ENCODE measurements at places on chromosomes 12 and 14.
A peak's percentile ranks its signal among the peaks of the same experiment; 100 is the strongest.

GRCh38 chr12:39095636-39096330 lies 190.4 kb upstream of the CPNE8 start:
- no peak for DNase-seq

DNA sequence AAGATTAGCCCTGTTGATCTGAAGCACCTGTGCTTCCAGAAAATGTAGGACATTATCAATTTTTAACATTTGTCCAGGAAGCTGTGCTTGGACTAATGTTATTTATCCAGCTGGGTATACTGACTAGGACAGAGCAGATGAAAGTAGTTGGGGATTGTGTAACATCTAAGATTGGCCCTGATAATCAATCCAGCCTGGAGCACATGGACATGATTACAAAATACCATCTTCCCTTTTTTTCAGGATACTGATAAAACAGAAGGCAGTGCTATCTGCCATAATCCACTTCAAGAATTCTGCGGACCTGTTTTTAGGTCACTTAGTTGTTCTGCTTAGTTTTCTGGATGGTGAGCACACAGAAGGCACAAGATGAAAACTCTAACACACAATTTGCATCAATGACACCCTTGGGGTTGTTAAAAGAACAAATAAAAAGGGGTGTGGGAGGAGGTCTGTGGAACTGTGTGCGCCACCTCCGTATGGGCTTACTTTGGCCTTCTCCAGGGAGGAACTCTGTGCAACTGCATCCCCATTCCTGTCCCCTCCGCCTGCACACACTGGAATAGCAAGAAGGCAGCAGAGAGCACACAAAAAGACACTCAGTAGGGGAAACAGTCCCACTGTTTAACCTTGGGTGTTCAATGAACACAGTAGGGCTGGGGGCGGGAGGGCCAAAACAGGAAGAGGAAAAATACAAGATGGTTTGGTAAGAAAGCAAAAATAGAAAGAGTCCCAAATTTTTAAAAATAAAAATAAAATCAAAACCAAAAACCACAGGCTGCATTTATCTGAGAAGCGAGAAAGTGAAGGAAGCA lies 31.1 kb upstream of the DUSP6 start:
- no peak for DNase-seq

DNA sequence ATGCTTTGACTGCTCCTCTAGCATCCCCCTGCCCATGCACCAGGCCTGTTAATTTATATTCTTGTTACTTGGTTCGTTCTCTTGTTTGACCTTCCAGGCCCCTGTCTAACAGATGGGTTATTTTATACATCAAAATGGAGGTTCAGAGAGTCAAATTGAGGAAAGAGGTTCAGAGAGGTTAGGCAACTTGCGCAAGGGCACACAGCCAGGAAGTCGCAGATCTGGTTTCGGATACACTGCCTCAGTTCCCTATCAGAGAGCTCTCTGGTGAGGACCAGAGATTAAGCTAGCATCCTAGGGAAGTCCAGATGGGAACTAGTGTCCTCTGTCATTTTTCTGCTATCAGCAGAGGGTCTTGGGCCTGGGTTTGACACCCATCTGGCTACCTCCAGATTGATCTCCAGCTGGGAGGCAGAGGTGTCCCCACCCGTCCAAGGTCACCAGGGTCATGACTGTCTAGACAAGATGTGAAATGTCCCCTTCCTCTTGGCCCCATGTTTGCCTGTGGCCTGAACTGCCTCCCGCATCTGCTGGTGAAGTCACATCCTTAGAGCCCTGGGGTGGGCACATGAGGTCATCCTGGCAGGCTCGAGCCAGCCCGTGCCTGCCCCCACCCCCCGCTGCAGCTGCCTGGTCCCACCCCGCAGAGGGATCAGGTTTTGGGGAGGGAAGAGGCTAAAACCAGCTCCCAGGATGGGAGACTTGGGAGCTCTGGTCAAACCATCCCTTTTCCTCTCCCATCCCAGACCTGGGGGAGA lies 84.3 kb upstream of the NCOR2 start:
- DNase-seq, result no peak

DNA sequence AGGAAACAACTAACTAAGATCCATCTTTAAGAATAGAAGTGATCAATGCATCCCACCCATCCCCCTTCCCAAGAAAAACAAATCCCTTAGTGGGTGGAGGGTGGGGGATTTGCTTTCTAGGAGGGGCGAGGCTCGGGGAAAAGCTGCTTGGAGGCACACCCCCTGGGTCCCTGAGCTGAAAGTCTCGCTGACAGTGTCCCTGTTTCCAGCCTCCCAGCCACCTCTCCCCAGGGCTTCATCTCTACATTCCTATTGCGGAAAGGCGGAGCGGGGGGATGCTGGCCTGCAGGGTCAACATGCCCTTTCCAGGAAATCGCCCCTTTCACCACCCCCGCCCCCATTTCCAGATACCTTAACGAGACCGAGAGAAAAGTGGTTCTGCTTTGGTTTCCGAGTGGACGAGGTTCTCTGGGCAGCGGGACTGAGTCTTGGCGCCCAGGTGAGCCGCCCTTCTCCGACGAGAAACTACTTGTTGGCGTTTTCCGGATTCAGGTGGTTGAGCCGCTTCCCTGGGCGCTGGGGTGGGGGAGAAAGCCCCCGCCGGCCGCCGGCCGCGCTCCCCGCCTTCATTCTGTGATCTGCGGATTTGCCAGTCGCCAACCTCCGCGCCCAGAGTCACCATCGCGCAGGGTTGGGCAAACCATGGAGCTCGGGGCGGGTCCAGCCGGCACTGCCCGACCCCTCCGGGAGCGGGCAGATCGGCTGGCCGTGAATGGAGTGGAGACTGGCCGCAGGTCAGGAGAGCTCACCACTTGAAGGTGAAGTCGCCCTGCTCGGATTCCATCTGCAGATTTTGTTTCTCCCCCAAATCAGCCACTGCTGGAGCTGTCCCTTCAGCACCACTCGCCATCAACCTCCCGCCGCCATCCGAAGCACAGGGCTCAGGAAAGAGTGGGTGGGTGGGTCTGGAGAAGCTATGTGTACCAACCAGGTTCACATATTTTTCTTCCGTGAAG lies 505 bp downstream of the KCNC2 start:
- peak; percentile 3 for DNase-seq

- DNase-seq, result no peak
These were observed 19.4 kb downstream of the HHIPL1 start for GRCh38 chr14:99664058-99664936.

Measured in stimulated activated naive CD4-positive, alpha-beta T cell (primary cell).